ENCODE measurements at places on chromosomes 1 and 21.

GRCh38 chr1:200899954-200900867 lies 5.5 kb downstream of the INAVA start:
- no peak for DNase-seq

DNA sequence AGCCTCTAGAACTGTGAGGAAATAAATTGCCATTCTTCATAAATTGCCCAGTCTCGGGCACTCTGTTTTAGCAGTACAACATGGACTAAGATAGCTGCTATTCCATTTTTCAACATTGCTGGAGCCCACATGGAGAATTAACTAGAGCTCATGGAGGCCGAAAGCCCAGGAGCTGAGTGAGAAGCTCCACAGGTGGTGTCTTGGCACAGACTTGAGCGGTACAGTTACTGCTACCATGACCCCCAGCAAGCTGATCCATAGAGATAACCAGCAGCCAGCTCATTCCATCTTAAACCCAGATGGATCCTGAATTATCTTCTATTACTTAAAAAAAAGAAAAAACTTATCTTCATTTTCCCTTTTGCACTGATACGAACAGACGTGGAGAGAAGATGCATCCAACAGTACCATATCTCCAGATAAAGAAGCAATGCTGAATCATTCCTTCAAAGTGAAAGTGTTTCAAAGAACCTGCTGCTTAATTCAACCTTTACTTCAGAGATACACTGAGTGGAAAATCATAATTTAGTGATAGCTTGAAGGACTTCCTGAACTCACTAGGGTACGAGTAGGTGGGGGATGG lies 115.1 kb downstream of the SETD4 start:
- DNase-seq: no peak

- DNase-seq: no peak
Observed at GRCh38 chr21:45704311-45705108, 61.0 kb downstream of the PCBP3 start.

DNA sequence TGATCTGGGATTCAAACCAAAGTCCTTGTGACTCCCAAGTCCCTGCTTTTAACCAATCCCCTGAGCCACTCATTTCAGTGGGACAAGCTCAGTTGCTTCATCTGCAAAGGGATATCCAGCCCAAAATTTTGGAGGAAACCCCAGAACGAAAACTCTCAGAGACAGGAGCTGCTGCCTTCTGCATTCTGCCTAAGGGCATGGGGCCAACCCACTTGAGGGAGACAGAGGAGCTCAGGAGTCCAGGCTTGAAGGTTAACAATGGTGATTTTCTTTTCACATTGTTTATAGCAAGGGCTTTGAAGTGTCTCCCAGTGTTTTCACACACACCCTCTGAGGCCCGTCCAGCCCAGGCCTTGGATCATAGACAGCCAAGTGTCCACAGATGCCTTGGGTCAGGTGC lies 148.1 kb upstream of the CTTNBP2NL start:
- no peak for DNase-seq

DNA sequence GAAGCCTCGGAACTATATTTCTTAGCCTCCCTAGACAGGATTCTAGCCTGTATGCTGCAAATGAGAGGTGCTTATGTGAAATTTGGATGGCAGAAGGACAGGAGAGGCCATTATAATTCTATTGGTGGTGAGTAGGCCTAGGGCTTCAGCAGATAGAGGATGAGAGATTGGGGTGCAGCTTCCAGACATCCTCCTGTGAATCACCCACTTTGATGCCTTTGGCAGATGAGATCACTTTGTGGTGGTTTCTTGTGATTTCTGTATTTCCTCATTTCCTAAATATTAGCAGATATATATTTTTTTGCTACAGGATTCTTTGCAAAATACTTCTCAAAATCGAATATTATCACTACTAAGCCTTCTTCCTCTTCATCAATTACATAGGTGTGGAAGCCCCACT lies 37.3 kb downstream of the MFSD2A start:
- no peak for DNase-seq

- DNase-seq: no peak
Observed at GRCh38 chr1:179208681-179209477, 20.6 kb downstream of the ABL2 start.

DNA sequence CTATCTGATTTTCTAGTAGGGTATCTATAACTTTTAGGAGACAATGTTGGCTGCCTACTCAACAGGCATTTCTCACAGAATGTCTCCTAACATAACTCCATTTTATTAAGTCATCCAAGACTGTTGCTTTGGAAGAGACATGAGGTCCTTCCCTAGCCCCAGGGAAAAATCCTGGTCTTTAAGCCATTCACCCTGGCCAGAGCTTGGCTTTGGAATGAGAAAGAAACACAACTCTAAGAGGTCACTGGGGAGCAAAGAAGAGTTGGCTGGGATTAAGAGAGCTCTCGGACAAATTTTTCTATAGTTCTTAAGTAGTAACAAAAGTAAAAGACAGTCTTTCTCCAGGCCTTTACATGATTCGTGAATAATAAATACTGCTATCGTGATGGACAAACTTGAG lies 57.9 kb downstream of the PCNX2 start:
- DNase-seq: no peak

DNA sequence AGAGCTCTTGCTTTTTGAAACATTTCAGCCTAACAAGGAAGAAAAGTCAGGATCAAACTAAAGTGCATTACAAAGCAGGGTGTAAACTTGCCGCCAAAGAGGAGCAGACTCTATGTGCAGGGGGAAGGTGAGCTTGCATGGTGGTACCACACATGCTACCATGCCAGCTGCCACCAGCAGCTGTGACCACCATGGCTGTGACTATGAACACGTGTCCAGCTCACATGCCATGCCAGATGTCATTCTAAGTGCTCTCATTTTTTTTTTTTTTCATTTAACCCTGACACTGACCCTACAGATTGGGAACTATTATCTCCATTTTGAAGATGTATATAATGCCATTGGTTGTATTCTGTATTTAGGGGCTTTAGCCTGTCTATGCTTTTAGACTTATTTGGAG lies 79.0 kb downstream of the PCP4 start:
- no peak for DNase-seq

- peak; percentile 26 for DNase-seq
Observed at GRCh38 chr1:39672551-39672947, 642 bp upstream of the NT5C1A start.

DNA sequence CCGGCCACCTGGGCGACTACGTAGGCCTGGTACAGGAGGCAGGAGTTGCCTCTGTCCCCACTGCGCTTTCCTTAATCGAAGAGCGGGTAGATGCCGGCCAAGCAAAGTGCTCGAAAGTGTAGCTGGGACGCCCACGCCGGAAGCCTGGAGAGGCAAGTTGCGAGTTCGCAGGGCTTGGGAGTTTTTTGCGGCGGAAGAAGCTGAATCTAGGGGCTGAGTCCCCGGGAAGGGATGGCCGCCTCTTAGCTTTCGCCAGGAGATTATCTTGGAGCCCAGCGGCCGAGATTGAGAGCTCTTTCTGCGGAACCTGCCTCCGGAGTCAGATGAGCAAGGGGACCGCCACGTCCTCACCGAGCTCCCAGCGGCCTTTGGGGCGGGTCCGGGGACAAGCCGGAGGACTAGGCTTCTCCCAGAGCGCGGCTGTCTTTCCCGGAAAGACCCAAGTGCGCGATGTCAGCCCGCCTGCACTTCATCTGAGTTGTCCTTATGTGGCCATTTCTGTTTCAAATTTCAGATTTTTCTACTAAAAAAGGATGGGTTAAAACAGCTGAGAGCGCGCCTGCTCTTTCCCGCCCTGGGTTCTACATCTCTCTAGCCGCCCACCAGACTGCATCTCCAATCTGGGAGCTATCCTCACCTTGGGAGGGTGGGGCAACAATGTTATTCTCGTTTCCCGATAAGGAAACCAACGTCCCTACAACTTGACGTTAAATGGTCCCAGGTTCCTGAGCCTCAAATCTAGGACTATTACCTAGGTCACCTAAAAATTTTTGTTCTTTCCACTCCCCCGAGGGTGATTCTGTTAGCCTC lies 12.4 kb upstream of the TBX15 start:
- DNase-seq: no peak

GRCh38 chr1:59310549-59311250 lies 13.8 kb downstream of the FGGY start:
- no peak for DNase-seq

DNA sequence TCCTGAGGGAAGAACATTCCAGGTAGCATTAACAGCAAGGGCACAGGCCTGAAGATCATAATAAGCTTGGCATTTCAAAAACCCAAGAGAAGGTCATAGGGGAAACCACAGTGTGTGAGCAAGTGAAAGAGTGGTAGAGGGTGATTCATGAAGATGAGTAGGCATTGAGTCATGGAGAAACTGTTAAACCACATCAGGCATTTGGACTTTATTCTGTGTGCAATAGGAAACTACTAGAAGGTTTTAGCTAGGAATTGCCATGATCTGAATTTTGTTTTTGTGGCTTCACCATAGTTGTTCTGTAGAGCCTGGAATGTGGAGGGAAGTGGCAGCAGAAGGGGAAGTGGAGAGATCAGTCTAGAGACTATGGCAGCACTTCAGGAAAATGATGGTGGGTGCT lies 359.0 kb upstream of the PTBP2 start:
- DNase-seq: peak; percentile 81

GRCh38 chr1:9482403-9482802 lies 56.9 kb upstream of the SLC25A33 start:
- DNase-seq: no peak

- no peak for DNase-seq
Observed at GRCh38 chr21:19864476-19864875, 1133.7 kb upstream of the NCAM2 start.

GRCh38 chr1:167447521-167448136 lies 70.7 kb downstream of the CD247 start:
- DNase-seq: no peak

- DNase-seq: no peak
Observed at GRCh38 chr1:203100516-203100869, 14.7 kb upstream of the MYOG start.

DNA sequence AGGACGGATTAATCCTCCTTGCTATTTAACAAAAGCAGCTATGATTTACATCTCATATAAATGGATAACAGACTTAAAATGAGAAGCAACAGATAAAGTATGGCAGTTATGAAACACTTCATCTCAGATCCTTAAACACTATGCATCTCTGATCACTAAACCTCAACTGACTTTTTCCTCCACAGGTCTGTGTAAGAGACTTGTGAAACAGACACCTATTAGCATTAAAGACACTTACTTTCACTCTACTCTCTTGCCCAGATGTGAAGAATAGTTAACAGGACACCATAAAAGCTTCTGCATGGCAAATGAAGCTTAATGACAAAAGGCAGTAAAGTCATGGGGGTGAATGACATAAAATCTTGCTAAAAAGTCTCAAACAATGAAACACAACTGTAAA lies 6.2 kb downstream of the LIN9 start:
- no peak for DNase-seq

DNA sequence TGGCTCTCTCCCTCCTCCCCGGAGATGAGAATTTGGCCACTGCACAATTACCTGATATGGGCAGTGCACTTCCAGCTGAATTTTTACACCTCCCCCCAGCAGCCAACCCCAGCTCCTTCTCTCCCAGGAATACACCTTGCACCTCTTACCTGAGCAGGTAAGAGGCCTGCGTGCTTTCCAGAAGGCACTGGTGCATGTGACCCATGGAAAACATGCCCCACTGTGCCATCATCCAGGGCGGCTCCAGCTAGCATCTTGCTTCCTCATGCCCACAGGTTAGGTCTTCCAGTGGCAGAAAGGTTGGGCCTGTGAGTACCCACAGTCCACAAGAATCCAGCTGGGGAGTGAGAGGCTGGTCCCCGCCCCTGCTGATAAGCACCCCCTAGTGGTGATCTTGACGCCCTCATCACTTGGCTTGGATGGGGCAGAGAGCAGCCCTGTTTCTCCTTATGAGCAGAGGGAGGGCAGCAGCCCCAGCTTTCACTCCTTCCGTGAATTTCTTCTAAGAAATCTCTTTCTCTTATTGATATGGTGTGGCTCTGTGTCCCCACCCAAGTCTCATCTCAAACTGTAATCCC lies 57.8 kb downstream of the EDARADD start:
- DNase-seq: peak; percentile 19

DNA sequence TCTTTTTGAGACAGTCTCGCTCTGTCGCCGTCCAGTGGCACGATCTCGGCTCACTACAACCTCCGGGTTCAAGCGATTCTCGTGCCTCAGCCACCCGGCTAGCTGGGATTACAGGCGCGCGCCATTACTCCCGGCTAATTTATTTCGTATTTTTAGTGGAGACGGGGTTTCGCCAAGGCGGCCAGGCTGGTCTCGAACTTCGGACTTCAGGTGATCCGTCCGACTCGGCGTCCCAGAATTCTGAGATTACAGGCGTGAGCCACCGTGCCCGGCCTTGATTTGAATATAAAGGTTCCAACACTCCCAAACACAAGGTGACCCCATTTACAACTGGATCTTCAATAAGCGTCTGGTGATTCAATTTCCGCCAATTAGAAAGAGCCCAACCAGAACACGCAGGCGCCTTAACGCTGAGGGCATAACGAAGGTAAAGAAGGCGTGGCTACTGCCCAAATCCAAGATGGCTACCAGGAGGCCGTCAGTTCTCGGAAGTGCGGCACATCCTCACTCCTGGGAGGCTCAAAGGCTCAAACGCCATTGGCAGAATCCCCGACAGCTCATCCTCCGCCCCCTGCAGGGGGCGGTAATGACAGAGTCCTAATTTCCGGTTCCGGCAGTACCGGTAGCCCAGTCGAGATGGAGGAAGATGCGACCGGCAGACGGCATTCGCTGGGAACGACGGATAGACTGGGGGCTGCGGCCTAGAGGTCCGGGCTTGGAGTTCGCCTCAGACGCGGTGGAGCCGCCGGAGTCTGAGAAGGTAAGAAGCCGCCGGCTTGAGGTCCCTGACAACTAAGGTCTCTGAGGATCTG lies at the start of gene SLC25A44:
Gene SLC25A44 (plus strand): TSS at position 617 of the 812 bp plus-strand sequence. CDS start 5,744 bp downstream, outside the sequence.
- DNase-seq: peak; percentile 96

- no peak for DNase-seq
Observed at GRCh38 chr21:41643246-41643966, 123.4 kb downstream of the RIPK4 start.

DNA sequence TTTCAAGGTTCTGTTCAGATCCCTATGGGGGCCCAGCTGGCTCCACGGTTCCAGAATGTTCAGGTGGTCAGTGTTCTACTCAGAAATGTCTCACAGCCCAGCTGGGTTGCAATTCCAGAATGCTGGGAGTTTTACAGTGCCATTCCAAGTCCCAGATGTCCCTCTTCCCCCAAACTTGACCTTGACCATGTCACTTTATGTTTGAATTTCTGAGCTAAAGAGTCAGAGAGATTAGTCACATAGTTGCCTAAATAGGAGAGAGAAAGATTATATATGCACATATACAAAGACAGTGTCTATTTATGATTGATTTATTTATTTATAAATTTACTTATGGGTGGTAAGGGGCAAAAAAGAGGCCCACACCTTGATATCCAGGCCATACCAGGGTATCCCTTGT lies 2.5 kb downstream of the GPR3 start:
- no peak for DNase-seq

GRCh38 chr1:33277488-33278084 lies 21.3 kb downstream of the ZNF362 start:
- DNase-seq: no peak

- no peak for DNase-seq
Observed at GRCh38 chr1:212188599-212189351, 96.4 kb upstream of the PPP2R5A start.
